ENCODE measurements at places on chromosomes 1 and 21. TPM values are rescaled to one million over a fixed set of nuclear protein-coding genes. Genes with fewer than 3 reads are reported as not detected.

DNA sequence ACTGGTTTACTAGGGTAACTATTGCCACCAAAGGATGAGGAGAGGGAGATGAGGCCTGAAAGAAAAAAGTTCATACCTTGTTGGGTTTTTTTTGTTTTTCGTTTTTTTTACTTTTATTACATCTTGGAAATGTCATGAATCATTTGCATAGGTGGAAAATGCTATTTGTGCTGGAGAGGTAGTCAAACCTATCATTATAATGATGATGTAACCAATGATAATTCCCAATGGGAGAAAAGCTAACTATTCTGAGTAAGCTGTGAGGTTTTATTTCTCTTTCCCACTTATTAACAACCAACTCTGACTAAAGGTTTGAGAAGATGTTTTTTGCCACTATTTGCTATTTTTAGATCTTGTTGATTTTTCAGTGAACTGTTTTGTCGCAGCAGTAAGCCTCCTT is 29.0 kb downstream of the SH3GLB1 start:
- no peaks in the 10 kb centered on the region for H3K4me1 ChIP-seq
- DNase-seq, result no peak
- no peak overlapping the region for H3K4me3 ChIP-seq
- H3K27ac ChIP-seq, result no peak overlapping the region
- no peaks in the 10 kb centered on the region for H3K27me3 ChIP-seq

GRCh38 chr1:222975472-222976122 is 160.8 kb downstream of the DISP1 start:
- no peak overlapping the region for H3K4me3 ChIP-seq
- no peaks in the 10 kb centered on the region for H3K4me1 ChIP-seq
- DNase-seq, result no peak
- no peaks in the 10 kb centered on the region for H3K27me3 ChIP-seq
- H3K27ac ChIP-seq, result no peak overlapping the region
- H3K36me3 ChIP-seq, result peaks cover 2% of the 10 kb centered on the region

- no peaks in the 10 kb centered on the region for H3K36me3 ChIP-seq
- no peaks in the 10 kb centered on the region for H3K27me3 ChIP-seq
- no peaks in the 10 kb centered on the region for H3K4me1 ChIP-seq
- DNase-seq, result no peak
Measured at GRCh38 chr1:74395571-74395970, 116.8 kb downstream of the LRRC53 start.

DNA sequence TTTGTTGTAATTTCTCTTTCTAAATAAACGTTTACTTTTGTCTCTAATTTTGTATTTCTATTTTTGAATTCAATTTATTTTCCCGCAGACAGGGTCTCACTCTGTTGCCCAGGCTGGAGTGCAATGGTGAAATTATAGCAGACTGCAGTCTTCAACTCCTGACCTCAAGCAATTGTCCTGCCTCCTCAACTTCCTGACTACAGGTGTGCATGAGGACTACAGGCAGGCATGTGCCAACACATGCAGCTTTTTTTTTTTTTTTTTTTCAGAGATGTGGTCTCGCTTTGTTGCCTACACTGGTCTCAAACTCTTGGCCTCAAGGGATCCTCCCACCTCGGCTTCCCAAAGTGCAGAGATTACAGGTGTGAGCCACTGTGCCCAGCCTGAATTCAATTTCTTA is 36.7 kb upstream of the IL20 start:
- no peaks in the 10 kb centered on the region for H3K4me1 ChIP-seq
- no peaks in the 10 kb centered on the region for H3K36me3 ChIP-seq
- no peak for DNase-seq
- H3K27me3 ChIP-seq, result no peaks in the 10 kb centered on the region
- H3K4me3 ChIP-seq, result no peak overlapping the region

DENND1B gene
- 5.2 TPM for total RNA-seq

CLDN8 gene
- total RNA-seq, result not detected

COA6 gene
- total RNA-seq, result 50.3 TPM
